CD4-positive, alpha-beta T cell (primary cell): ENCODE measurements at places on chromosomes 4 and X.
A peak's percentile ranks its signal among the peaks of the same experiment; 100 is the strongest.

GRCh38 chr4:1084796-1085403, 28.5 kb downstream of the RNF212 start:
- H3K4me3 ChIP-seq = no peak overlapping the region
- no peak overlapping the region for H3K27ac ChIP-seq
- DNase-seq = no peak
- H3K36me3 ChIP-seq = no peaks in the 10 kb centered on the region

- H3K4me1 ChIP-seq = no peaks in the 10 kb centered on the region
- H3K4me3 ChIP-seq = no peak overlapping the region
- H3K27me3 ChIP-seq = no peaks in the 10 kb centered on the region
Observed at GRCh38 chrX:105018865-105019264, 201.6 kb downstream of the TEX13A start.

DNA sequence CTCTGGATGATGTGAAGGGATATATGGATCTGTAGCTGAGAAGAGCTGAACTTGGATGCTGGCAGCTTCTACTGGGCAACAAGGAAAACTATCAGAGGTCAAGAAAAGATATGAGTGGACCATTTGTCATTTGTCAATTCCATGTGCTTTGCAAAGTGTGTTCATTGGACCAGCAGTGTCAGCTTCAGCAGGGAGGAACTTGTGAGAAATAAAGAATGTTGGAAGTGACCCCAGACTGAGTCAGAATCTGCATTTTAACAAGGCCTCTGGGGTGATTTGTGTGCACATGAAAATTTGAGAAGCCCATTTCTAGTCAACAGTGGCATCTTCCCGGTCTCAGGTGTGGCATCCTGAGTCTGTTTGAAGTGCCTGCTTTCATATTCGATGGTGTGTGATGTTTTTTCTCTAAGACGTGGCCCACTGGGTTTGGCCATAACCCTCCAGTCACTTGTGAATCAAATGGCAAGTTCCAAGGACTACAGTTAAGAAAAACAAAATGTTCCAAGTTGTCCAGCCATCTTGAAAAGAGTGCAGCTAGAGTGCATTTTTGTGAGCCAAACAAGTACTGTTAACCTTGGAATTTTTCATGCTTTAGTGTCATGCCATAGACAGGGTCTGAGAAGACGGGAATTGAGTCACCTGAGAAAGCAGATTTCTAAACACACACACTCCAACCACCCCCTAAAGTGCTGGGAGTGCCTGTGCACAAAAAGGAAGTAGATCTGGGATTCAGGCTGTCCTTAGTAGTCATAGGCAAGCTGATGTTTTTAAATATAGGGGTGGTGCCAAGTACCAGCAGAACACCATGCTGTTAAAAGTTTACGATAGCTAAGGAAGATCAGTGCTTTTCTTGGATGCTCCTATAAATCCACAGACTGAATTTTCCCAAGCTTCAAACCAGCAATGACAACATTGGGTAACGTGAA, 26.4 kb downstream of the GPM6B start:
- H3K4me3 ChIP-seq = no peak overlapping the region
- no peaks in the 10 kb centered on the region for H3K36me3 ChIP-seq
- no peak overlapping the region for H3K27ac ChIP-seq

DNA sequence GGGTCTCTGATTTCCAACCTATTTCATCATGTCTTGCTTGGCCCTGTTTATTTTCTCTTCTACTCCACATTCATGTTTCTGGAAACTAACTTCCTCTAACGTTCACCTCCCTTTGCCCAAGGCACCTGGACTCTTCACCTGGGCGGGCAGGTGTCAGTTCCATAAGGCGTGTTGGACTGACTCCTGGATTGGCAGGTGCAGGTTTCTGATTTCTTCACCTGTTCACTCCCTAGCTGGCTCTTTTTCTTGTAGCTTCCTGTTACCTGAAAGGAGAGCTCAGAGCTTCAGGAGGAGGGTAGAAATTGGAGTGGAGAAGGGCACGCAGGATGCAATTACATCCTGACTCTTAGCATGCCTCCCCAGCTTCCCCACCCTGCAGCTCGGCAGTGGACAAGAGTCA, 350.8 kb upstream of the KLF3 start:
- H3K4me1 ChIP-seq = peaks cover 37% of the 10 kb centered on the region
- no peak for DNase-seq
- H3K27ac ChIP-seq = no peak overlapping the region
- H3K4me3 ChIP-seq = no peak overlapping the region

- no peaks in the 10 kb centered on the region for H3K36me3 ChIP-seq
- no peak for DNase-seq
- H3K27me3 ChIP-seq = no peaks in the 10 kb centered on the region
- no peak overlapping the region for H3K4me3 ChIP-seq
- H3K27ac ChIP-seq = no peak overlapping the region
Observed at GRCh38 chr4:175326796-175327195, 408.6 kb downstream of the ADAM29 start.

DNA sequence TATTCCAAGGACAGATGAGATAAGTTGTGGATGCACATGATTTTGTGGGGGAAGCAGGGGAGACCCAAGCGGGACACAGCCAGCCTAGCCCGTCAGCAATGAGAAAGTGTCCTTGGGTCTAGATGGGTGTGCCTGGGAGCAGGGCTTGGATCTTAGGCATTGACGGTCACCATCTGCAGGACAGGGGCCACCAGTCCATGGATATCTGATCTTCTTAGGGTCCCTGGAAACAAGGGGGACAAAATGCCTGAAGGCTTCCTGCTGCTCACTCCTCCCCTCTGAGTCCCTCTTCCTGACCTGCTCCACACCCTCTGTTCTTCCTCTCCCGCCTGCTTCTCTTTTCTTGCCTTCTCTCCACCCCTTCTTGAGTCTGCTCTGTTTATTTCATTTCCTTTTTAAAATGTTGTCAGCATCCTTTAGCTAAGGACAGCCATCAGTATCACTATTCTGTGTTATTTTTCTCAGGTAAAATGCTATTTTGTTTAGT, 298.4 kb downstream of the RAPGEF2 start:
- H3K36me3 ChIP-seq = no peaks in the 10 kb centered on the region
- no peak overlapping the region for H3K27ac ChIP-seq
- H3K27me3 ChIP-seq = no peaks in the 10 kb centered on the region
- no peak for DNase-seq

DNA sequence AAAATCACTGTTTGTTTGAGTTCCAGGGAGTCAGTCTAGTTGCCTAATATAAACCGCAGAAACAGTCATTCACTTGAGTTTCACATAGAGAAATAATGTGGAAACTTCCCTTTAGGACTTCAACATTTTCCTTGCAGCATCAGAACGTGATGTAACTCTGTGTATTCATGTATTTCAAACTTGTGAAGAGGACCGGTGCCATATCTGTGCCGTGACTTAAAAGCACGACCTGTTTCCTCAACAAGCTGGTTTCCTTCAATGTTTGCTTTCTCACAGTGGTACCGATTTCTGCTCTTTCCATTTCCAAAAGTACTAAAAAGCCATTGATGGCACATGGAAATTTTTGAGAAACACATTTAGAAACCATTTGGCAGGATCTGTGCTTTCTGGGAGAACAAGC, 166.6 kb upstream of the RAPGEF2 start:
- H3K27ac ChIP-seq = no peak overlapping the region
- no peaks in the 10 kb centered on the region for H3K4me1 ChIP-seq
- no peaks in the 10 kb centered on the region for H3K36me3 ChIP-seq
- no peaks in the 10 kb centered on the region for H3K27me3 ChIP-seq
- peak; percentile 56 for DNase-seq

- no peaks in the 10 kb centered on the region for H3K27me3 ChIP-seq
- H3K27ac ChIP-seq = no peak overlapping the region
- no peaks in the 10 kb centered on the region for H3K36me3 ChIP-seq
- H3K4me1 ChIP-seq = no peaks in the 10 kb centered on the region
- no peak overlapping the region for H3K4me3 ChIP-seq
Observed at GRCh38 chr4:1592709-1593417, 91.2 kb downstream of the FAM53A start.

DNA sequence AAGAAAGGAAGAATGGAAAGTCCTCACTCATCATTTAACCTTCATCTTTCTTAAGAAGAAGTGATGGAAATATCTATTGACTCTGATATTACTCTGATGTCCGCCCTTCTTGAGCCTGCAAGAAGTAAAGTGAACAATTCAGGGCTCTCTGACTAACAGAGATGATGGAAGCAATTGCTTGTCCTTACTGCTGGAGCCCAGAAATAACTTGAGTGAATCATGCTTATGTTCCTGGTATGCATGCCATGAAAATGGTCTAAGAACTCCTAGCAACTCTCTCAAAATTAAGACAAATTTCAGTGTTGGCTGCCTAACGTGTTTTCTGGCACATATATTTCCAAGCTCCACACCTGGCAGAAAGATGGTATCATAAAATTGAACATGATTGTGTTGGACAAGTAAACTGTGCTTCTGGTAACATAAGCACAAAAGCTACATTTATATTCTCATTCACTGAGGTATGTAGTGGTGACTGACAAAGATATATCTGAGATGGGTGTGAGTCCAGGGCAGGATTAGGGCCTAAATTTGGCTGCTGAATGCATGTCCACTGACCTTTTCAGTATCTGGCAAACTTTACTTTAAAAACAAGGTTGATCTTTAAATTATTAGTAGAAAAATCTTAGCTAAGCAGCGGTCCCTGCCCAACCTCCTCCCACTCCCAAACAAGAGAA, 109.2 kb upstream of the OTUD4 start:
- no peaks in the 10 kb centered on the region for H3K27me3 ChIP-seq
- no peak overlapping the region for H3K4me3 ChIP-seq
- no peaks in the 10 kb centered on the region for H3K4me1 ChIP-seq
- H3K36me3 ChIP-seq = no peaks in the 10 kb centered on the region

DNA sequence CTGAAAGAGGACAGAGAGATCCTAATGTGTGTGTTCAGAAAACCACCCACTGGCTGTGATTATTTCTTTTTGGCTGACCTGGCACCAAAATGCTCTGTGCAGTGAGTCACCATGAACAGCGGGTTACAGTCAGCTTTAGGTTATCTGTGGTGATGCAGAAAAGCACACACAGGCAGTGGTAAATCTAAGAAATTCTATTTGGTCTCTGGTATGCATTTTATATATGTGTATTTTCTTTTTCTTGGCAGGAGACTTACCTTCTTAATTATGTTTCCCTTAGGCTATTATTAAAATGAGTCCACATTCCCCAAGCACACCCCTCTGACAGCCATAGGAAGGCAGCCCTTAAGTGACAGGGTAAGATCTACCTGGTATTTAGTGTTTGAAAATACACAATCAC, 79.1 kb upstream of the TFDP3 start:
- H3K4me1 ChIP-seq = no peaks in the 10 kb centered on the region
- no peaks in the 10 kb centered on the region for H3K36me3 ChIP-seq
- DNase-seq = no peak
- H3K27ac ChIP-seq = no peak overlapping the region

DNA sequence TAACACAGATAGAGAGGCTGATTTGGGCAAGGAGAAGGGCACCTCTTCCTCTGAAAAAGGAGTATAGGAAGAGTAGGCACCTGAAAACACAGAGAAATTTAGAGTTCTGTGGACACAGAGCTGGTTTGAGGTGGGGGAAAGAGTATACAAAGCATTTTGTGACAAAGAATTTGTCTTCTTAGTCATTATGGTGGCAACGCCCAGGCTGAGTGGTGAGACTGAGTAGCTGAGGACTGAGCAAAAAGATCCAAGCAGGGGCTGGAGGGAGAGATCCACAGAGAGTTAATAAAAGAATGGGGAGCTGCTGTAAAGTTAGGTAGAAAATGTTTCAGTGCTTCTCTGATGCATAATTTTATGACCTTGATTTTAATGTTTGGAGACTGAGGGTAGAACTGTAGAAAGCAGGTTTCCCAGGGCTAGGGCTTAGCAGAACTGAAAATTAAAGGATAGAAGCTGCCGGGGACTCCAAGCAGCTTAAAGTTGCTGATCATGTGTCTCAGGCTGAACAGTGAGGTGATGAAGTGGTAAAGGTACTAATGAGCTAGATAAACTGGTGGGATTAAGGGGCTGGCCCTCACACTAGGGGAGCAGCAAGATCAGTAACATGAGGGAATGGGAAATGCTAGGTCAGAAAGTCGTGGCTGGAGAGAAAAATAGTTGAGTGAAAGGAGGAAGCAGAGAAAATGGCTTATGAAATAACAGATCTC, 118.9 kb downstream of the CEP44 start:
- H3K4me1 ChIP-seq = no peaks in the 10 kb centered on the region
- H3K27me3 ChIP-seq = no peaks in the 10 kb centered on the region
- H3K4me3 ChIP-seq = no peak overlapping the region
- no peaks in the 10 kb centered on the region for H3K36me3 ChIP-seq

- peak overlapping the region; percentile 84 for H3K27ac ChIP-seq
- no peaks in the 10 kb centered on the region for H3K27me3 ChIP-seq
- peaks cover 2% of the 10 kb centered on the region for H3K36me3 ChIP-seq
- DNase-seq = peak; percentile 21
- peak overlapping the region; percentile 76 for H3K4me3 ChIP-seq
- H3K4me1 ChIP-seq = peaks cover 12% of the 10 kb centered on the region
Observed at GRCh38 chrX:16786791-16787735, 797 bp downstream of the TXLNG start.

DNA sequence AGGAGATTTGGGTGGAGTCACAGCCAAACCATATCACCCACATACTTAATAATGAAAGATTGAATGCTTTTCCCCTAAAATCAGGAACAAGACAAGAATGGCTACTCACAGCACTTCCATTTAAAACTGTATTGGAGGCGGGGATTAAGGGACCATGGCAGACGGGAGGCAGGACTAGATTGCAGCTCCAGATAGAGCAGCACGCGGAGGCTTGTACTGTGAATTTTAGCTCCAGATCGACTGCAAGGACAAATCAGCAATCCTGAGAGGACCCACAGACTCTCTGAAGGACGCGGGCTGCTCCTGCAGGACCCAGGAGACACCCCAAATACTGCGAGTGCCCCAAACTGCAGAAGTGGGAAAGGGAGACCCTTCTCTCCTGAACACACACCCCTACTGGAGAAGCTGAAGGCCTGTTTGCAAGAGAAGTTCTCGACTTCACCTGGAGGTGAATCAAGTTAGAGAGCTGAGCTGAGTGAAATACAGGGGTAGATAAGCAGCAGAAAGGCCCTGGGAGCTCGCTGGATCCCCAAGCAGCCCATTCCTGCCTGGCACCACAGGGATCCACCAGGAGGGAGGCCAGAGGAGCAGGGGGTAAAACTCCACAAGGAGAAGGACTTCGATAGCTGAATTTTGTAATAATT, 207.4 kb upstream of the INTU start:
- no peak overlapping the region for H3K27ac ChIP-seq
- H3K4me1 ChIP-seq = no peaks in the 10 kb centered on the region
- no peaks in the 10 kb centered on the region for H3K36me3 ChIP-seq
- no peak for DNase-seq
- H3K4me3 ChIP-seq = no peak overlapping the region
- no peaks in the 10 kb centered on the region for H3K27me3 ChIP-seq

DNA sequence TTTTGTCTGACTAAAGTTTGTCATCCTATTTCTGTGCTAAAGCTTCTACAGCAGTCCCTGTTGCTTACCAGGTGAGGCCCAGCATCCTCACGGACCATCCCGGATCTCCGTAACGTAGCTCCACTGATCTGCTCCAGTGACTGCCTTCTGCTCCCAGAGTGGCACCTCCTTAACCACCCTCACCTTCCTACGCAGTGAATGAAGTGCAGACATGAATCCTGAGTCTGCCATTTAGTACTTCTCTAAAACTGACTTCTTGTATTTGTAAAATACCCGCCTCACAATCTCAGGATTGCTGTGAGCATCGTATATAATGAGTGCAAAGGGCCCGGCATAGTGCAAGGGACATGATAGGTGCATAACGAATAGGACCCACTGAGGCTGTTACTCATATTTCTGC, 27.7 kb upstream of the ACSL1 start:
- no peak for DNase-seq
- peaks cover 5% of the 10 kb centered on the region for H3K27me3 ChIP-seq
